ENCODE measurements at places on chromosomes 7 and 10.
A peak's percentile ranks its signal among the peaks of the same experiment; 100 is the strongest.

DNA sequence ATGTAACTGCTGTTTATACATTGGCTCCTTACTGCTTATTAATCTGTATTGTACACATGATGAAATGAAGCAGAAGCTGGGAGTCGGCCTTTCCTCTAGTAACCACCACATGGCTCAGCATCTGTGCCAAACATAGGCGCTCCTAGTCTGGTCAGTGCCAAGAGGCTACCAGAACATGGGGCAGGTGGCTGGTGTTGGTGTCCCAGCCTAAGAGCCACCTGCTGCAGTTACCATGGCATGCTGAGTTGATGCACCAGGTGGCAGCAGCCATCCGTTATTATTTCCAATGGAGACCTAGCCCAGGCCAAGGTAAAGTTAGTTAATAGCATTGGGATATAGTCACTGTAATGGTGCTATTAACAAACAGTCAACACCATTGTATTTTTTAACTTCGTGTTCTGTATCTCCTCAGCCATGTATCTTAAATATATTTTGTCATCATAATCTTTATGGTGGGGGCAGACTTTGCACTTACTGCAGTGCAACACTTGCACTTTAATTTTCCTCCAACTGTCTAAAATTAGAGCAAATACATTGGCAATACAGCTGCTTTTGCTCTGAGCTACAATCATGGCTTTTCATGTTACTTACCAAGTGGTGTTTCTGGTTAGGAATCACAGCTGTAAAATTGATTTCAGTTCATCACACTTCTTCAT is 33.1 kb downstream of the HBP1 start:
- peak; percentile 54 for DNase-seq

GRCh38 chr10:37713642-37714041 is 143.8 kb downstream of the ZNF248 start:
- DNase-seq = no peak

DNA sequence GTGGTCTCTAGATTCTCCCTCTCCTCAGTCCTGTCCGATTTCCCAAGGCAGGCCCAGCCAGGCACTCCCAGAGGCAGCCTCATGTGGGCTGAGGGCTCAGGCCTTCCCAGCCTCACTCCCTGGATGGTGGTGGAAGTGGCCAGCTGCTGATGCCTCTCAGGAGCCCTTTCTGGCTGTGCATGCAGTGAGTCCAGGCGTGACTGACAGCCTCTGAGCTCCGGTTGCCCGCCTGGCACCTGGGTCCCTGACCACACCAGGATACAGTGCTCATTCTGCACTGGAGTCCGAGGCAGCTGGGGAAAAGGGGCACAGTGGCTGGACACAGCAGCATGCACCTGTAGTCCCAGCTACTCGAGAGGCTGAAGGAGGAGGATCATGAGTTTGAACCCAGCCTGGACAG is 132.6 kb downstream of the CUL2 start:
- DNase-seq = no peak

- no peak for DNase-seq
Observed at GRCh38 chr7:94418851-94419250, 24.2 kb downstream of the COL1A2 start.

DNA sequence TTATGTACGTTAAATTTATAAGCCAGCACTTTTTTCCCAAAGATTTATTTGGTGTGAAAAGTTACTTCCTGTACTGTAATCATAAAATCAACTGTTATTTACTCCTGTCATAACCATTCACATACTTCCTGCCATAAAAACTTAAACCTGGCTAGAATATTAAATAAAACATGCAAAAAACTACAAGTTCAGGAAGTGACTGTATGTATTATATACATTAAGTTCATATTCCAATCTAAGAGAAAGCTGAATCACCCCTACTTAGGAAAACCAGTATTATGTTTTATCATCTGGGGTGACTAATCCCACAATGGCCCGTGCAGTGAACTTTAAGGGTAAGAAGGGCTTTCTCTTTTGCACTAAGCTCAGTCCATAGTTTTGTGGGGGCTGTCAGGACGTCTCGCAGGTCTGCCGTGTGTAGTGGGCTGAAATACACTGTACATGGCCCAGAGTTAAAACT is 183.7 kb upstream of the KLF14 start:
- peak; percentile 84 for DNase-seq

DNA sequence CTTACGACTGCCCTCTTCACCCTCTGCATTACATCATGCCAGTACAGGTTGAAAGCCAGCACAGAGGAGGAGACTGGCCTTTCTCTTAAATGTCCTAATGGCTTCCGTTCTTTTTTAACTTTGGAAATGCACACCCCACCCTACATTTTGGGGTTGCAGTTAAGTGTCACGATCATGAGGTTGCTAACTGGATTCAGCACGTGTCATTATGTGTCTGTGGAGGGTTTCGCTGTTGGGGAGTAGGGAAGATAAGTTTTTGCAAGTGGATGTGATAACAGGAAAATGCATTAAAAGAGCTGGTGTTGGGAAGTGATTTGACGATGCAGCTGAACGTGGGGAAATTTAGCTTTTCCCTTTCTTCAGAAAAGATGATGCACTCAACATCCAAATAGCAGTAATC is 135.9 kb downstream of the LRRC4 start:
- no peak for DNase-seq

DNA sequence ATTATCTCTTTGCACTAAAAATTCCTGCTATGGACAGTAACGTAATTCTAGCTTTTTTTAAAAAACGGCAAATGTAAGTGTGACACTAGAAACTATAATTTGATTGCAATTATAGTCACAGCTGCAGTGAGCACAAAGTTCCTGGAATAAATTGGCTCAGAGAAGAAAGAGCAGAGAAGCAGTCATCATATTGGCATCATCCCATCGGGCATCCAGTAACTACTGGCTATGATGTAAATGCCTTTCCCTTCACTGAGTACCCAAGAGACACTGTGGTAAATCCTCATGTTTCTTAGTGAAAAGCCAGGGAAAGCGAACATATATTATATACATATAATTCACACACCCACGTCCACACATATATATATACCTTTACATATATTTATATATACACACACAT is 43.6 kb downstream of the PIP4K2A start:
- no peak for DNase-seq

DNA sequence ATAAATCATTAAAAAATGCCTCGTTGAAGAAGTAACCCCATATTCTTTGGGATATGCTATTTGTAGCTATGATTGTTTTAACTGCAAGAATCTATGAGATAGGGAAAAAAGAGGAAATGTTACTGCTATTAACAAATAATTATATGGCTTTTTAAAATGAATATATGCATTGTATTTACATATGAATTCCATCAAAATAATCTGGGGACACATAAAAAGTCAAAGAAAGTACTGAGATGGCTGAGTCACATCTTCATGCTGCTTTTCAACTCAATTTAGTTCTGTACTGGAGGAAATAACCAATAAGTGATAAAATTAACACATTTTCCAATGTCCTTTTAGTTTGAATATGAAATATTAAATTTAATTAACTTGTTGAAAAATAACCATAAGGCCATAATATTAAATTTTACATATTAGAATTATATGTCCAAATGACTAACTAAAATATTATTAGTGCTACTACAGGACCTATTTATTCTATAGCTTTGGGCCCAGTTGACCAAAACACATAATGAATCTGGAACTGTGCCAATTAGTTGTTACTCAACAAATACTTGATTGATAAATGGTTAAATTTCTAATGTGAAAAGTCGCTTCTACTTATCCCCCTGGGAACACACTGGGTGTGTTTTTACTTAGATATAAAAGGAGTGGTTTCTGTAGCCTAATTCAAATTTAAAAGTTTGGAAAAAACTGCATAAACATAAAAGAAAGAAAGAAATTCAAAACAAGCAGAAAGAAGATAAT is 214.6 kb upstream of the PFKP start:
- DNase-seq = no peak

GRCh38 chr7:128841171-128841690 is 11.0 kb downstream of the FLNC start:
- peak; percentile 9 for DNase-seq

DNA sequence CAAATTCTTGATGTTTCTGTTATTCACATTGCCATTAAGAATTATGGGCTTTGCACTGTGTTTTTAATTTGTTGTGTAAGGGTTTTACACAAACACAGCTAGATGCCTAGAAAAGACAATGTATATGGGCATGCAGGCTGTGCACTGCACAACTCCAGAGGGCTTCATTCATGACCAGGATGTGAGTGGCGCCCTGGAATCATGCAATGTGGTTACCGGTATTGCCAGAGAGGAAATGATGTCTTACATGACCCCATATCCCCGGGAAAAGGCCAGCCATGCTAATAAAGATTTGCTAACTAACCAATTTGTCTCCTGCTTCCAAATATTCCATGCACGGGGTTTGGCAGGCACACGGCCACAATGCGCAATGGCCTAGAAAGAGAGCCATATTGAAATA is 16.9 kb downstream of the KCNMA1 start:
- DNase-seq = no peak

DNA sequence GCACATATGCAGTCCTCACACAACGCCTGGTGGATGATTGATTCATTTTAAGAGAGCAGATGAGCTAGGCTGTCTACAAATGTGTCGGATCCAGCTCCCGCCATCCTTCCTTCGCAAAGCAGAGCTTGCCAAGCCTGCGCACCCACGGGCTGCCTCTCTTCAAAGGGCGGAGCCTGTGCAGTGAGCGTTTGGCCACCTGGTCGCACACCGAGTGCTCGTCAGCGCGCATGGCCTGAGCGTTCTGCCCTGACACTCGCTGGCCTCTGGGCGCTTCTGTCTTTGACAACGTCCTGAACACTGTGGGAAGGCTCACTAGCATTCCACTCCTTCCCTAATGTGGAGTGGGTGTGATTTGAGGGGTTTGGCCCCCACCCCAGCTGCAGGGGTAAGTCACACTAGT is 47.1 kb upstream of the TMEM72 start:
- peak; percentile 33 for DNase-seq

- DNase-seq = peak; percentile 76
Observed at GRCh38 chr10:76036111-76036940, 604.9 kb downstream of the LRMDA start.

DNA sequence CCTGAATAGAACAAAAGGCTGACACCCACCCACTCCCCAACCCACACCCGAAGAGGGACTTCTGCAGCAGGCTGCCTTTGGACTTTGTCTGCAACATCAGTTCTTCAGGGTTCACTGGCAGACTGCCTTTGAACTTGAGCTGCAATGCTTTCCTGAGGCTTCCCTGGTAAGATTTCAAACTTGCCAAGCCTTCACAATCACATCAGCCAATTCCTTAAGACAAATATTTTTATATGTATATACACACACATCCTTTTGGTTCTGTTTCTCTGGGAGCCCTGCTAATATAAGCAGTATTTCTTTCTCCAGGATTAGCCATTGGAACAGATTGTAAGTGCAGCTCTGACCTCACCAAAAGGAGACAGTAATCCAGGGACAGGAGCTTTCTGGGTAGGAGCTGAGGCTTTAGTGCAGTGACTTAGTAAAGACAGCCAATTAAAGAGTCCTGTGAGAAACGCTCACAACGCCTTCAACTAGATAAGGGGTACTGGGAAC is 55.6 kb upstream of the KMT2E start:
- no peak for DNase-seq

GRCh38 chr7:18163091-18163490 is 135.4 kb upstream of the PRPS1L1 start:
- no peak for DNase-seq

DNA sequence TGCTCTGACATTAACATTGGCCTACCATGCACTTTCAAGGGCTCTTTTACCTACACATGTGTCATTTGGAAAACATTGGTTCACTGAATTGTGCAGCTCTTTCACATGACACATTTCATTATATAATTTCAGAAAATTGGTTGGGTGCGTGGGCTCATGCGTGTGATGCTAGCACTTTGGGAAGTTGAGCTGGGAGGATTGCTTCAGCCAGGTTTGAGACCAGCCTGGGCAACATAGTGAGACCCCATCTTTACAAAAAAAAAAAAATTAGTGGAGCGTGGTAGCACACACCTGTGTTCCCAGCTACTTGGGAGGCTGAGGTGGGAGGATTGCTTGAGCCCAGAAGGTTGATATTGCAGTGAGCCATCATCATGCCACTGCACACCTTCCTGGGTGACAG is 3.9 kb downstream of the TASOR2 start:
- DNase-seq = no peak

DNA sequence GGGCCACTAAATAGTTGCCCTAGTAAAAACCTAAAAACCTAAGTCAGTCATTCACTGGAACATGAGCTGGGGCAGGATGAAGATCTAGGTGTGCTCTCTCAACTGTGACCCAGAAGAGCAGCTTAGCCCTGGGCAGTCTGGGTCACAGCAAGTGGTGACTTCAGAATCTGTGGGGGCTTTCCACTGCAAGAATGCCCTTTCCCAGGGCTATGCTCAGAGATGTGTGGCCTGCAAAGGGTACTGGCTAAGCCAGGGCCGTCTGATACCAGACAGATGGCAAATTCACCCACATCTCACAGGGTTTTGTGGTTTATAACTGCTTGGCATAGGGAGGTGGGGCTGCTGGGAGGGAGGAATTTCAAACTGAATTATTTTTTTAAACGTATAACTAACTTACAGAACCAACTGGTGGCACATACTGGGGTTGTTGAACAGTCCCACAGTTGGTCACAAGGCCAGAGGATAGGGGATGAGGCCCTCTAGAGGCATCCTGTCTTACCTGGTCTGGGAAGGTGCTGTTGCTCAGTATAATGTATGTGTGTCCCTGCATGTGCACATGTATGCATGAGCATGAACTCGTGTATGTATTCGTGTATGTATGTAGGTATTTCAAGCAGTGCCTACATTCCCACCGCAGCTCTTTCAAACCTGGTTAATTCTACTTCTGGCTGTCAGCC is 63.2 kb downstream of the PRPF18 start:
- DNase-seq = no peak

GRCh38 chr10:103758294-103758681 is 97.1 kb downstream of the SH3PXD2A start:
- DNase-seq = peak; percentile 86

DNA sequence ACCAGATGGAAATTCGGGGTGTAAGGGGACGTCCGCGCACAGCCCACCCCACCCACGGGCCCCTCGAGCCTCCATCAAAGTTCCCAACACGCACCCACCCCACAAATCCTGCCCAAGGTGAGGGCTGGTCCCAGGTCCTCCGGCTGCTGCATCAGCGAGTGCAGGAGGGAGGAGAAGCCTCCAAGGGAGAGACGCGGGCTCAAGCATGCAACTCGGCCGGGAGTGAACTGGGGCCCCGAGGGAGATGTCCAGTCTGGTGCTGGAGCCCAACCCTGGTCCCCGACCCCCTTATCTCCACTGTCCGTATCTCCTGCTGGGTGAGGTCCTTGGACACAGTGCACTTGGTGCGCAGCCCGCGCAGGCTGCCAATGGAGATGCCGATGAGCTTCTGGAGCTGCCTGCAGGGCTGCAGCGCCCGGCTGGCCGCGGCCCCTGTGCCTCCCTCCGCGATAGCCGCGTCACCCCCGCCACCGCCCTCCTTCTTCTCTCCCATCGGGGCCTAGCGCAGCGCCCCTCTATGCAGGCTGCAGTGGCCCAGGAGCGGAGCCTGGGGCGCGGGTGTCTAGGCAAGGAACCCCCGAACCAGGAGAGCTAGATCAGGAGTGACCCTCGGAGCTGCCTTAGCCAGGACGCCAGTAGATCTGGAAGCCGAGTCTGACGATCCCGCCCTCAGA is 489.2 kb downstream of the ZNF33B start:
- DNase-seq = no peak

GRCh38 chr7:121271916-121272315 is 56.9 kb upstream of the WNT16 start:
- no peak for DNase-seq

GRCh38 chr7:151704299-151704959 is 172.5 kb downstream of the PRKAG2 start:
- DNase-seq = no peak
